ENCODE measurements at places on chromosomes 4 and X.

GRCh38 chr4:145663194-145663593 lies 16.8 kb upstream of the C4orf51 start:
- DNase-seq: no peak

DNA sequence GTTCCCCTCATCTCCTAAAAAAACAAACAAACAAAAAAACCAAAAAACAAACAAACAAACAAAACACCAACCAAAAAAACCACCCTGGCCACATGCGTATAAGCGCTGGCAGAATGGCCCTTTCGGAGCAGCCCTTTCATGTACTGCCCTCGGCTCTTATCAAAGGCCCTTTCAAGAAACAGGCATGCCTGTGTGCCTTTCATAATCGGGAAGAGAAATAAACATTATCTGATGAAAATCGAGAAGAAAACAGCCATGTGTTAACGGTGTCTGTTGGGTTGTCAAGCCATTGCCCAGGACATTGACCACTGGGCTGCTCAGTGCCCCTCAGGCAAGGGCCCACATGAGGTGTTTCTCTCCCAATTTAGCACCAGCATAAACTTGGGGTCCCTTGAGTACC lies 68.3 kb downstream of the PJA1 start:
- DNase-seq: no peak

DNA sequence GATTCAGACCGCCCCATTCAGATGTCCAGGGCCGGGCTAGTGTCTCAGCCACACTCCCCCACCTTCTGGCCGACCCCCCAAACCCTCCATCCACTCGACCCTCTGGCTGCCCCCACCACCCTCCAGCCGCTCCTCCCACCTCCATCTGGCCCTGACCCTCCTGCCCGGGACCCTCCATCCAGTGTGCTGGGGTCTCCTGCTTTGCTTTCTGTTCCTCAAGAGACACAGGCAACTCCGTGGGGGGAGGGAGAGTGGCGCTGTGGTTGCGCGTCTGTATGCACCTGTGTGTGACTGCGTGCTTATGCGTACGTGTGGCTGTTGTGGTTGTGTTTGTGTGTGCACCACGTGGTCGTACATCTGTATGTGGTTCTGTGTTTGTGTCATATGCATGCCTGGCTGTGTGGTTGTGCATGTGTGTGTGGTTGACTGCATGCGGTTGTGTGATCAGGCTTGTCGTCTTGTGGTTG lies 33.3 kb downstream of the CPLX1 start:
- DNase-seq: no peak

- no peak for DNase-seq
Measured at GRCh38 chr4:153243468-153243867, 39.2 kb downstream of the TRIM2 start.
